ENCODE measurements at places on chromosomes 1 and 21.

- no peak for DNase-seq
Observed at GRCh38 chr1:182262425-182262824, 129.2 kb downstream of the GLUL start.

DNA sequence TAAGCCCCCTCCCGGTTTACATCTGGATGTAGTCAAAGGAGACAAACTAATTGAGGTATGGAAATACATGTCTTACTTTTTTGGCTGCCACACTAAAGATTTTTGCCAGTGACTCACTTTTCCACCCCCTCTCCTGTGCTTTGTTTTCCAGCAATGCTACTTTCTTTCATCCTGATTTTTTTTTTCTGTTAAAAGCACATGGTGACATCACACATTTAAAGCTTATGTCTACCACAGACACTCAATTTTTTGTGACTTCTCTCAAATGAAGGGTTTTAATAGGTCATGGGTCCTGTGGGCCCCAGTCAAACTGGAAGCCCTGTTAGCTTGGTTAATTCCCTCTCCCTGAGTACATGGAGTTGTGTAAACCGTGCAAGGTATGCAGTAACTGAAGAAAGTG is 2.2 kb downstream of the PPP1R8 start:
- no peak for DNase-seq

DNA sequence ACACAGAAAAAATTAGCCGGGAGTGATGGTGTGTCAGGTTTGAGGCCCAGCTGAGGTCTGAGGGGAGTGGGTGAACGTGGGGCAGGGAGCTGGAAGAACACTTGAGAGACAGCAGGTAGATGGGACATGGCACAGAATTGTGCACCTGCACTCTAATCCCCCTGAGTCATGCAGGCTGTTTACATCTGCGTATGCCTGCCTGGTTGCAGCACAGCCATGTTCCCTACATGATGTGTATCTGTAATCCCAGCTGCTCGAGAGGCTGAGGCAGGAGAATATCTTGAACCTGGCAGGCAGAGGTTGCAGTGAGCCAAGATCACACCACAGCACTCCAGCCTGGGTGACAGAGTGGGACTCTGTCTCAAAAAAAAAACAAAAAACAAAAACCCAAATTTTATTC is 44.8 kb downstream of the ATP5PO start:
- no peak for DNase-seq

DNA sequence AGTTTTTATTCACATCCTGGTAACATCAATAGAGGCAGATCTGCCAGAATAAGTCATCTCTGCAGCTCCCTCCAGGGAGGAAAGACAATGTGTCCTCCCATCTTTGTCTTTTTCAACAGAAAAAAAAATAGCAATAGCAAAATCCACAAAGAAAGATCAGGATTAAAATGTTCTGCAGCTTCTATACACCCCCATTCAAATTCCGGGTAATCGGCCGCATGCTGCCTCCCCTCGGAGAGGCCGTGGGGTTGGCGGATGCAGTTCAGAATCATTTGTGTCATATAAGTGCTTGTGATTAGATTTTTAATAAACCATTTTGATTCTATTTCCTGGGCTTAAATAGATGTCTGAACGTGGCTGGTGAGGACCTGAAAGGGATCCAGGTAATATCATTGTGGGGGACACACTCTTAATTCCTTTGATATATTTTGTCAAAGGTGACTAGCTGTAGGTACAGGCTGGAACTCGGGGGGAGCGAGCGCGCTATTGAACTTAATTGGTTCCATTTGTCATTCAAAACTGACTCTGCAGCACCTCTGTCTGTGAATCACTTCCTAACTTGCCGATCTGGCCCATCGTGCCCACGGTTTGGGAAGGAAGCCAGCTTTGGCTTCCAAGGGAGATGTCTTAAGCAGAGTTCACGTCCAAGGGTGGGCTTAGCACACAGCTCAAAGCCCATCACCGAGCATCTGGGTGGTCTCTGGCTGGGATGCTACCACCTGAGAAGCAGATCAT is 85.6 kb upstream of the ARHGEF16 start:
- peak; percentile 13 for DNase-seq

DNA sequence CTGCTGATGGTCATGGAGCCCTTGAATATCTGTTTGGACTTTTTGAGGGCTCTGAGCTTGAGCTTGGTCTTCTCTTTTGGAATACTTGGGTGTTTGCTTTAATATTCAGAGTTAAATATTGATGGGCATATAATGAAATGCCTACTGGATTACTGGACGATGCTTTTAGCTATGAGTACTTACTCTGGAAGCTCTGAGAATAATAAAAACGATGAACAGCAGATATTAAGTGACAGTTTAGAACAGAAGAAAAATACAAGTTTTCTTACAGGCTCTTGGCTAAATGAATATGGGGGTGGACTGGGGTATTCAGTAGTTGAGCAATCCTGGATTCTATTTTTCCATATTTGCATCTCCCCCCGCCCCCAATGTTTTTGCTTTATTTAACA is 20.7 kb downstream of the GALNT2 start:
- no peak for DNase-seq

DNA sequence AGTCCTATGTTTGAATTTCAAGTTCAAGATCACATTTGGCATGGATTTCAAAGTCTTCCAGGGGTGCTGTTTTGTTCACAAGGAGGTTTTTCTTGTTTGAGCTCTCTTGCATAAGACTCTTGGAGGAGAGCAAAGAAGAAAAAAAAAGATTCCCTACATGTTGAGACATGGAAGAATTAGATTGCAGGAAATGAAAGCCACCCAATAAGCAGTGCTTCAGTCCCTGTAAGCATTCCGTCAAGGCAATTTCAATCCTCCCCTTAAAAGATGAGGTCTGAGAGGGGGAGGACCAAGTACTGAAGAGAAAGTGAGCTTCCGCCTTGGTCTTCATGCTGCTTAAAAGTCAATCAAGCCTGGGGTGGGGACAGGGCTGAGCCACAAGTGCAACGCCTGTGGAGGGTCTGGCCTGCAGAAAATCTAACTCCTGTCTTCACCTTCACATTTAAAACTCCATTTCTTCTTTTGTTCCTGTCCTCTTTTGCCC is 50.2 kb downstream of the LPAR3 start:
- no peak for DNase-seq

- no peak for DNase-seq
Observed at GRCh38 chr1:14661222-14661621, 62.7 kb downstream of the KAZN start.

DNA sequence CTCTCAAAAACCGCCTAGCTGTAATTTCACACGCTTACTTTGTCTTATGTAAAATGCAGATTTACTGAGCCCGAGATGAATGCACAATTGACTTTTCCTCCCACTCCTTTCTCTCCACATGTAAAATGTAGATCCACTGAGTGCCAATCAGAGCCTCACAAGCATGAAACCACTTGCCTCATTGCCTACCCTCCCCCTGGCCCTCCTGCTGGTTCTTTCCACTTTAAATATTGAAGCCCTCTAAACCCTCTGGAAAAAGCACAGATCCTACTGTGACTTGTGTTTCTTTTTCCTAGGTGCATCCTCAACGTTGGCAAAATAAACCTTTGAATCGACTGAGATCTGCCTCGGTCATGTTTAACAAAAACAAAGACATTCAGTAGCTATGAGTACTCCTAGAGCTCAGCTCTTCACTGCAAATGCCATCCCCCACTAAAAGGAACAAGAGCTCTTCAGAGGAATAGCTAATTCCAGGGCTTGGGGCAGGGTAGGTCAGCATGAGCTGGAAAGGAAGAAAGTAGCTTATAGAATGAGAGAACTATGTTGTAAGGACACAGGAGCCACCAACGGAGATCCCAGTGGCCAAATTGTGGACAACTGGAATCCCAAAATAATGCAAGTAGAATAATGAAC is 365.5 kb upstream of the RUNX1 start:
- DNase-seq, result no peak

DNA sequence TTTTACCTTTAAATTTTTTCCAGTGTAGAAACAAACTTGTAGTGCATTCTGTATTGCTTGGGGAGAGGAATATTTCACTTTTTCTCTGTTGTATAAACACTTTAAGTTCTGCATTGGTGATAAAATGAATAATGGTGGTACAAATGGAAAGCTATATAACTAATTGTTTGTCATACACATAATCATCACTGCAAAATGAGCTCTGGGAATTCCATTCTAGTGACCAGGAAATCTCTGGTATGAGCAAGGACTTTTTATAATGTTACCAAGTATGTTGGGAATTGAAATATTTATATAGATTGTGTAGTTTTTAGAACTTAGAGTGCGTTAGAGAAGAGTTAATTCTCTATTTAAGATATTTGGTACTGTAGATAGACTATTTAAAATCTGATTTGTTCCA is 5.0 kb upstream of the FMN2 start:
- DNase-seq, result no peak

GRCh38 chr1:239725933-239726332 is 339.6 kb downstream of the CHRM3 start:
- no peak for DNase-seq

GRCh38 chr1:48362901-48363300 is 109.1 kb downstream of the SPATA6 start:
- no peak for DNase-seq

DNA sequence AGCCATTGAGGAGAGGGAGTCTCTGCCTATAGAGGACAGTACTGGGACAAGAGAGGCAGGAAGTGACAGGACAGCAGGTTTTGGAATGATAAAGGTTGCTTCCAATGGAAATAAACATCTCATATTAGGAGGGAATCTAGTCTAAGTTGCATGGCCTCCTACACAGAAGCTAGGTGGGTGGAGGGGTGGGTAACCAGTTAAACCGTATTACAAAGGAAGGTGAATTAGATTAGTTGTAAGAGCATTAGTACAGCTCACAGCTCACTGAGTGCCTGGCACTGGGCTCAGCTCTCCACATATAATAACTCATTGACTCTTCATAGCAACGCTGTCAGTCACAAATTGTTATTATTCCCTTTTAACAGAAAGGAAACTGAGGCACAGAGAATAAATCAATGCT is 468.1 kb downstream of the PTPRU start:
- no peak for DNase-seq

- no peak for DNase-seq
Observed at GRCh38 chr1:220732621-220733020, 15.5 kb upstream of the MTARC2 start.

- DNase-seq, result no peak
Observed at GRCh38 chr1:117581391-117581943, 24.4 kb upstream of the TENT5C start.

DNA sequence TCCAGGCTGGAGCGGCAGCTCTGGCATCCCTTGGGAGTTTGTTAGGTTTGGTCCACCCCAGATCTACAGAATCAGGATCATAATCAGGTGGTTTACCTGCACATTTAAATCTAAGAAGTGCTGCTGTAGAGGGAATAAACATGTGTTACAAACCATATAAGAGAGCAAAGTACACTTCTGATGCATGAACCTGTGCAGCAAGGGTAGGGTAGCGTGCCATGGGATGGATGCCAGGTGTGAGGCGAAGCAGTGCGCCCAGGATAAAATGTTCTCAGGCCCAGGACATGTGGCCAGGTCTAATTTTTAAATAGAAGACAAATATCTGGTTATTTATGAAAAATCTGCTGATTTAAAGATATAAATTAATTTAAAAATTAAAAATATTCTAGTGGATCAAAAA is 308.8 kb upstream of the USP24 start:
- no peak for DNase-seq

- DNase-seq, result no peak
Observed at GRCh38 chr1:104264521-104264920, 514.8 kb downstream of the AMY1C start.

- no peak for DNase-seq
Observed at GRCh38 chr1:221878134-221878533, 136.2 kb upstream of the DUSP10 start.

- peak; percentile 88 for DNase-seq
Observed at GRCh38 chr1:11893907-11894251, 32.3 kb downstream of the KIAA2013 start.

DNA sequence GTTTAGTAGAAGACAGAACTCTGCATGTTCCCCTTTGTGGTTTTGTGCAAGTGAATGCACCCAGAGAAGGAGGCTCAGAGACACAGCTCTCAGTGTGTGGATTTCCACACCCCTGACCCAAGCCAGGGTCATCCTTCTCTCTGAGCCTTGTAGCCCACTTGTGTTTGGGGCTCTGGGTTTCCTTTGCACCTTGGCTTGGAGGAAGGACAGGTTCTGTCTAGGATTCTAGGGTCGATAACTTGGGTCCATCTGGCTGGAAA is 27.2 kb downstream of the MYOG start:
- no peak for DNase-seq

GRCh38 chr1:66383611-66384010 is 150.3 kb upstream of the SGIP1 start:
- no peak for DNase-seq

DNA sequence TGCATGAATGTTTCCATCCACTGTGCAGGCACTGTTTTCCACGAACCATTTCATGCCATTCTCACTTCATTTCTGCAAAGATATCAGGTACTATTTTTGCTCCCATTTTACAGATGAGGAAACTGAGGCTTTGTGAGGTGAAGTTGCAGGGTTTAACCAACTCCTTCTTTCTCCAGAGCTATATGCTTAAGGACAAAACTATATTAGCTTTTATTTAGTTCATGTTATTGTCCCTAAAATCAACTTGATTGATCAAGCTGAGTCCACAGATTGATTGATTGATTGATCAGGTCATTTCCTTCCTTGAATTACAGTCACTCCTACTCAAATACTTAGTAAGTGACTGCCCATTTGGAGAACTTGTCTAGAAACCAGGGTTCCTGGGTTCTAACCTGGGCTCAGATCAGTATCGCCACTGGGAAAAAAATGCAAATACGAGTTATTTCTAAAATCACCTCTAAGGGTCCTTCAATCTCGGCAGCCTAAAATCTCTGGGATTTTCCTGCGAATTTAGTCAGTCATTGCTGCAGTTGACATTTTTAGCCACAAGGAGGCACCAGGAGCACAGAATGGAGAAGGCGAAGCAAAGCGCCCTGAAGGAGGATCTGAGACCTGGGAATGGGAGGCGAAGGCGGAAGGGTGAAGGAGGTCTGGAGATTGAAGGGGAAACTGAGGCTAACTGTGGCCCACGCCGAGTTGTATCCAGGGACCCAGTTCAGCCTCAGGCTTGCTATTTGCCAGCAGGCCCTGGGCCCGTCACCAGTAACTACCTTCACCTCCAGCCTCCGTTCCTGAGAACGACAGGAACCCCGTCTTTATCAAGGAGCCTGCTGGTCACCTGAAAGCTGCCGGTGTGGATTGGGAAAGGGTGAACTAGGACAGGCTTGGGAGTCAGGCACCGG is 14.3 kb upstream of the MUL1 start:
- DNase-seq, result peak; percentile 63

GRCh38 chr1:234246638-234247116 is 126.6 kb upstream of the COA6 start:
- no peak for DNase-seq

- no peak for DNase-seq
Observed at GRCh38 chr1:44407430-44408211, 2.6 kb downstream of the RNF220 start.

DNA sequence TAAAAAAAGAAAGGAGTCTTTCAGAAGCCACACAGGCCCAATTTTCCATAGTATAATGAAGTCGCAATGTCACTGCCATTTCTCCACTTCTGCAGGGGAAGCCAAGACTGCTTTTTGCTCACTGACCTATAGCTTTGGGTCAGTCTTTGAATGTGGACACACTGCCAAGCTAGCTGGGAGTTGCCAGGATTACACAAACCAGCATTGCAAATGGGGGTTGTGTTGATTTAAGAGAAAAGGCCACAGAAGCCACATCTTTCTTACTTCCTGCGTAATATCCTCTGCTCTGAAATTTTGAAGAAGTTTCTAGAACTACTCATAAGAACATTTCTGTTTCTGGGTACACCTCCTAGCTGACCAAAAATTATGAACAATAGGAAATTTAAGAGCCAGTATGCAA is 45.8 kb upstream of the SAMSN1 start:
- DNase-seq, result peak; percentile 39

GRCh38 chr21:19695796-19696195 is 1292.2 kb upstream of the TMPRSS15 start:
- DNase-seq, result no peak
